ENCODE measurements at places on chromosomes 7 and 10.

DNA sequence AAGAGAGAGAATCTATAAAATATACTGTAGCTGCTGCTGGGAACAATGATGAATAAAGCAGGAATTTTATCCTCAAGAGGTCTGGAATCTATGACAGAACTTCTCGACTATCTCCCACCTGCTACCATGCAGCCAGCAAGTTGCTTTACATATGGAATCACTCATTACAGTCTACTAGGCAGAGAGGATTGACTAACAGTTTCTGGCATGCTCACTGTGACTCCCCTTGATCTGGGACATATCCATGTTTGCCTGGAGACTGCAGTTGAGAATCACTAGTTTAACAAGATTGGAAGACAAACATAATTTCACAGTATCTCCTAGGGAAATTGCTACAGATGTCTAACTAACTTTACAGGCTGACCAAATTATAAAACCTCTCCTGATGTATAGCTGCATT lies 13.3 kb downstream of the GPR37 start:
- no peak for DNase-seq

DNA sequence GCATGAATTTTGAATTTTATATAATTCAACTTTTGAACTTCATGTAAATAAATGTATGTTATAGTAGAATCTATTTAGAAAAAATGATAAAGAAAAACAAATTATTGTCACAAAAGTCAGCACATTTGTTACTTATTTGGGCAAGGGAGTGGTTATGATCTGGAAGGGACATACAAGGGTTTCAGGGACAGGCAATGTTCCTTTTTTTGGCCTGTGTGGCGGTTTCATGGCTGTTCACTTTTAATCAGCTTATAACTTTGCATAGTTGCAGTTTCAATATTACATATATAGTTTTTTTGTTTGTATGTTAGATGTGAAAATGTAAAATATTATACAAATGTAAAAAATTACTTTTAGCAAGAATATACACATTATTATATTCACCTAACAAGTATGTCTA lies 256.2 kb downstream of the PCLO start:
- DNase-seq = no peak

- DNase-seq = no peak
These were observed 2.1 kb downstream of the CASD1 start for GRCh38 chr7:94511718-94512117.

- DNase-seq = no peak
These were observed 61.1 kb downstream of the NPTX2 start for GRCh38 chr7:98678215-98678614.

- DNase-seq = no peak
These were observed 96.1 kb upstream of the ASAH2 start for GRCh38 chr10:50347394-50347802.

DNA sequence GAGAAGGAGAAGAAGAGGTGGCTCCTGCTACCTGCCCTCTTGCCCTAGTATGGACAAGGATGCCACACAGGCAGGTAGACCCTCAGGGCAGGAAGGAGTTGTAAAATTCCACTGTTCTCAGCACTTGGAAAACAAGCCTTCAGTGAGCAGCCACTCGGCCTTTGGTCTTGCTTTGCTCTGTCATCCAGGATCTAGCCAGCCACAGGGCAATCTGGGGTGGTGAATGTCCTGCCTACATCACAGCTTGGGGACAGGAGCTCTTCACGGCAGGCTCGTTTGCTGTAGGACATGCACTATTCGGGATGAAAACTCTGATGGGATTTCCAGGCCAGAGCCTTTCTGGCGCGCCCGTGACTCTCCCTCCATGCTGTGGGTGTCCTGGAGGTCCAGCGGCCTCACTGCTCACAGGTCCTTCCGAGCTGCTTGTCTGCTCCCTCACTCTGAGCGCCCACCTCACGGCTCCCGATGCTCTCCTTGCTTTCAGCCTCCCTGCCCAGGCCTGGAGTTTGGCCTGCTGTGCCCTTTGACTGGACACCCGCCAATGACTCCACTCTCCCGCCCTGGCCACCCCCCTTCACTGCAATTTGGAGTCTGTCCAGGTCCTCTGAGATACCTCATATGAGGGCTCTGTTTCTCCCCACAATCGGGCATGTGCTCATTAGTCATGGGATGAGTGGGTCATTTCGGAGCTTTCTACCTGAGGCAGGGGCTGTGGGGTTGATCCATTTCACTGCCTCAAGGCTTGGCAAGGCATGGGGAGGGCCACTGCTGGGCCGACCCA lies 227.2 kb upstream of the GRB10 start:
- DNase-seq = no peak
